ENCODE measurements at places on chromosomes 13 and 19.

DNA sequence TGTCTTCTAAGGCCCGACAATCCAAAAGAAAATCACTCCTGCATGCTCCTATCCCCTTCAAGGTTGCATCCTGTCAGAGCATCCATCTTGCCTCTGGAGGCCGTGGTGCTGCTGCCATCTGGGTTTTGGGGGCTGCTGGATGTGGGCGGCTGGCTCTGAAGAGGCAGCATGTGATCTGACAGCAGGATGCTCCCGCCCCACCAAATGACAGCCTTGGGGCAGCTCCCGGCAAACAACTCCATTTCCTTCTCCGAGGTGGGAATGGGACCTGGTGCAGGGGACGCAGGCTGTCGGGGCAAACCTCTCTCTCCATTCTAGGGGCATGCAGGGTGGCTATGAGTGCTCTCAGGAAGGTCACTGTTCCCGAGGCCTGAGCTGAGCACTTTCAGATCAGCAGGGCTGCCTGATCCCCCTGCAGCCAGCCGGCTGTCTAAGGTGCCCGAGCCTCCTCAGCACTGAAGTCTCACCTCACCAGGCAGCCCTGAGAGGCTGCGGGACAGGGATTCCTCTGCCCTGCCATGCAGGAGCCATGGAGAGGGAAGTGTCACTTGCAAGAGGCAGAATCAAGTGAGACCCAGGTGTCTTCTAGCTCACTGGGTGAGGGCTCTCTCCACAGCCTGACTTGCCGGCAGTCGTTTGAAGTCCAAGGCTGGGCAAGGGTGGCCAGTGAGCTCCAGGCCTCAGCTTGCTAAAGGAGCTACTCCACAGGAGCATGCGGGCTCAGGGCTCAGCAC, 28.8 kb downstream of the TSSK6 start:
- no peak for DNase-seq

- DNase-seq, result no peak
These were observed 3.6 kb downstream of the UQCR11 start for GRCh38 chr19:1601613-1602064.

GRCh38 chr19:6362351-6362801, 1.0 kb downstream of the CLPP start:
- DNase-seq, result no peak

- DNase-seq, result no peak
These were observed 10.4 kb upstream of the KLK15 start for GRCh38 chr19:50843701-50844221.

DNA sequence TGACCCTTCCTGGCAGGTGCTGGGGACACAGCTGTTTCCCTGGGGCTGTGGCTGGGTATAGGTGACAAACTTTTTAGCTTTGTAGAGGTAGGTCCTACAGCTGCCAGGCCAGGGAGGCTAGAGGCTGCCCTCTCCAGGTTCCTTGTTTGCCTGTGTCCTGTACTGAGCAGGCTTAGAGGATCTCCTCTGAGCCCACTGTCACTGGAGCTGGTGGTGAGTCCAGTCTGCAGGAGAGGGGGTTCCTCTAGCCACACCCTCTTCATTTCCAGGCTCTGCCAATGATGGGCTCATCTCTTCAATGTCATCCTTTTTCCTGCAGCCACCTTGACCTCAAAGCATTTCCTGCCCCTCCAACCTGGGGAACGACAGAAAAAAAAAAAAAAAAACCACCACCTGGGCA, 12.6 kb upstream of the RAB11B start:
- no peak for DNase-seq

Data from stimulated activated CD8-positive, alpha-beta memory T cell treated with anti-CD3 and anti-CD28 coated beads, Interleukin-15, amount 100 ng/mL, for 24 hours (primary cell).